Stimulated activated CD8-positive, alpha-beta memory T cell treated with anti-CD3 and anti-CD28 coated beads, Interleukin-15, amount 100 ng/mL, for 48 hours (primary cell): ENCODE measurements at places on chromosomes 1 and 21.

DNA sequence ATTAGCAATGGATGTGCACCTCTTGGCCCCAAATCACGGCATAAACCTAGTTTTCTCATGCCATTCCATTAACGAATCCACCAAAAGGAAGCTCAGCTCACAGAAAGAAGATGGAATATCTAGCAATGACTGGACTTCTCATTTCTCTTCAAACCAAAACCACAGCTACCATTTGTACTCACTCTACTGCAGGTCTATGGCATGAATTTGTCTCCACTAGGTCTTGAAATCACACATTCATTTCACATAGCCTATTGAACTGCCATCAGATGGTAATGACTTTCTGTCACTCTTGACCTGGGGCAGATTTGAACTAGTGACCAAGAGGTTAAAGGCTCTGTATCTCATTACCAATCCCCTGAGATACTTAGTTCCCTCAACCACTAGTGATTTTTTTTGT is 382.7 kb downstream of the DPYD start:
- DNase-seq: no peak

DNA sequence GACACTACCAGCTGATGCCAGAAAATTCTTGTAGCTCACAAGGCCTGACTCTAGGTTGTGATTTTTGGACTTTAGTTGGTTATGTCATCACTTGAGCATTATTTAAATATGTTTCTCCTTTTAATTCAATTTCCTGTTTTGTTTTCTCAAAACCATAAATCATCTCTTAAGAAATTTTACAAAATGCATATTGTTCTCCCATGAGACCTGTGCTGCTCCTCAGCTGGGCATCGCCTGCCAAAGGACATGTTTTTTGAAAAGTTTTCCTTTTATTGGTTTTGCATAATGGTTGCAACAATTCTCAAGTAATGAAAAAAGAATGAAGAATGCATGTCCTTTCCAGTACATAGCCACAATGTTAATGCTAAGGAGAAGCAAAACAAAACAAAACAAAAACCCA is 204.7 kb upstream of the LYPLAL1 start:
- no peak for DNase-seq

DNA sequence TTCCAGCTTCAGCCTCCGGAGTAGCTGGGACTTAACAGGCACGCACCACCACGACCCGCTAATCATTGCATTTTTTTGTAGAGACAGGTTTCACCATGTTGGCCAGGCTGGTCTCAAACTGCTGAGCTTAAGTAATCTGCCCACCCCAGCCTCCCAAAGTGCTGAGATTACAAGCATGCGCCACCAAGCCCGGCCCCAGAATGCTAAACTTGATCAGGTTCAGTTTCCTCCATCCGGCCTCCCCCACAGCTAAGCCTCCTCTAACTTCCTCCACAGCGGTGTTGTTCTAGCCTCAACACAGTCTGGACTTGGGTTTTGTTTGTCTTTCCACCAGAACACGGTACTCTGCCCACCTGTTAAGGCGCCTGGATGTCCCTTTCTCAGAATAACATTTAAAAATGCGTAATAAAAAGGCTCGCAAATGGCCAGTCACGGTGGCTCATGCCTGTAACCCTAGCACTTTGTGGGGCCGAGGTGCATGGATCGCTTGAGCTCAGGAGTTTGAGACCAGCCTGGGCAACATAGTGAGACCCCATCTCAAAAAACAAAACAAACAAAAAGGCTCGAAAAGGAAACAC is 2.4 kb downstream of the PARP1 start:
- no peak for DNase-seq

GRCh38 chr1:155223047-155223446 is 14.6 kb downstream of the MTX1 start:
- no peak for DNase-seq

- no peak for DNase-seq
Observed at GRCh38 chr1:219446288-219446687, 166.6 kb downstream of the ZC3H11B start.

DNA sequence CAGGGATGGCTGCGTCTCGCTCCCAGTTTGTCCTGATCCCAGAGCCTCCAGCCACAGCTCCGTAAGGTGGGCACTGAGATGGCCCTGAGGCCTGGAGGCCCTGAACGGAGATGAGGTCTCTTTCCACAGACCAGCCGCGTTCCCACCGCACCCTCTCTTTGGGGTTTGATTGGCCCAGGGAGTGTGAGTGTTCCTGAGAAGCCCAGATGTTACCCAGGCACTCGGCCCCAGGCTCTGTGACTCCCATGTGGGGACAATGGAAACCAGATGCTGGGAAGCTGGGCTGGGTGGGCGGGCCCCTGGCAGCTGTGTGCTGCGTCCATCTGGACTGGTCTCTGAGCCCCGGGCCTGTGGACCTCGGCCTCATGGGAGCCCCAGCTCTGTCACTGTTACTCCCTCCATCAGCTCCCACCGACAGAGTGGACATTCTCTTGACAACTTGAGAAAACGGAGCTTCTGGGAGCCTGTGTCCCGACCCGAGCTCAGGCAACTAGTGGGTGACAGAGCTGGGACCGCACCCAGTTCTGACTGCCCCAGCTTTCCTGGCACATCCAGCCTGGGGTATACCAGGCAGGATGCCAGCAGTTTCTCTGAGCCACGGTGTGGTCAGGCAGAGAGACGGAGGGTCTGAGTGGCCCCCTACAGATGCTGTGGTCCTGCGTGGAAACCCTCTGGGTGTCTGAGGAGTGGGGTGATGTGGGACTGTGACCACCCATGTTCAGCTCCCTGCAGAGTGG is 9.8 kb upstream of the COL6A1 start:
- DNase-seq: no peak

DNA sequence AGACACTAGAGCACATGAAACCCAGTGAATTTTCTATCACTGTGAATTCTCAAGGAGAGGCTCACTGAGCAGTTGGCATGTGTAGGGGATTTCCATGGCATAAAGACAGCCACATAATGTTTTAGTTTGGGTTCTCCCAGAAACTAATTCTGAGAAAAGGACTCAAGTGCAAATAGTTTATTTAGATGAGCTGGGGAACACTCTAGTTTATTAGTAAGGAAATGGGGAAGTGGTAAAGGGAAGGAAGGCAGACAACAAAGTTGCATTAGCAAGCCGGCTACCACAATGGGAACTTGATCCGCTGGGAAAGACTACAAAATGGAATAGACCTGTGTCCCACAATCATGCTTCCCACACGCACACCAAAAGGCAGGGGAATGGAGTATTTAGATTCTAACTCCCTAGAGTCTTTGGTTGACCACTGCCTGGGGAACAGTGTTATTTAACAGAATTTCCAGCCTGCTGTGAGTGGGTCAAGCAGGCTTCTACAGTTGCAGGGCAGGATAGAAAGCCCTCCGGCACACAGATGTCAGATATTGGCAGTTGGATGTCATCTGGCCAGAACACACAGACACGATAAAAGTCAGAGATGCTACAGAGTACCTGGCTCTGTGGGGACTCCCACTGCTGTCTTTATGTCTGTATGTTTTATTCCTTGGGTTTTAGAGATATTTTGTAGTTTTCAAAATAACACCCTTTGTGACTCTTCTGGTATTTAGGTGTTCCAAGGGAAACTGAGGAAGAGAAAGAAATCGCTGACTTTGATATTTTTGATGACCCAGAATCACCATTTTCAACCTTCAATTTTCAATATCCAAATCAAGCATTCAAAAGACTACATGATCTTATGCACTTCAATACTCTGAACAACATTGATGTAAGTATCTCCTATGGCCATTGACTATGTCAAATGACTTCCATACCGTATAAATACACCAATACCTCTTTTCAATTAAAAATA is 150.1 kb downstream of the PLA2G4A start:
- no peak for DNase-seq

GRCh38 chr1:91075233-91076135 is 53.6 kb upstream of the ZNF644 start:
- DNase-seq: no peak

DNA sequence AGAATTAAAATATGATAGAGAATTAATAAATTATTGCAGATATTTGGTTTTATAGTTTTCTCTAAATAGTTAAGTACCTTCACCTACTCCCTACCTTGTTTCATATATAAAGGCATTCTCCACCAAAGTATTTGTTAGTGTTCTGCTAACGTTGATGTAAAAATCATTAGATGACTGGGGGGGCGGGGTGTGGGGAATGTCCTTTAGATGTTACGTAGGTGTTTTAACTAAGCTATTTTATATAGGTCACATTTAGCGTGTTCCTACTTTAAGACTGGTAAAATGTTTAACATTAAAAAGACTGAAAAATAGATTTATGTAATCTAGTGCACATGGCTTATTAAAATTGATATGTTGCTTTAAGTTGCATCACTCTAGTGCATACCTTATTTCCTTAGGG is 48.6 kb downstream of the PTPRC start:
- no peak for DNase-seq

GRCh38 chr1:33175865-33176264 is 6.0 kb downstream of the TRIM62 start:
- DNase-seq: no peak

GRCh38 chr1:96597218-96597617 is 124.4 kb upstream of the PTBP2 start:
- no peak for DNase-seq

- DNase-seq: no peak
Observed at GRCh38 chr1:198141668-198142351, 15.0 kb upstream of the NEK7 start.

- no peak for DNase-seq
Observed at GRCh38 chr1:205353612-205354011, 3.1 kb downstream of the KLHDC8A start.
